Renal cortical epithelial cell (primary cell): ENCODE measurements at places on chromosomes 11 and 22.

GRCh38 chr11:72373163-72373562, 61.2 kb downstream of the CLPB start:
- peak; percentile 9 for DNase-seq

- DNase-seq = peak; percentile 68
Observed at GRCh38 chr11:96299155-96299888, 43.7 kb downstream of the MAML2 start.

DNA sequence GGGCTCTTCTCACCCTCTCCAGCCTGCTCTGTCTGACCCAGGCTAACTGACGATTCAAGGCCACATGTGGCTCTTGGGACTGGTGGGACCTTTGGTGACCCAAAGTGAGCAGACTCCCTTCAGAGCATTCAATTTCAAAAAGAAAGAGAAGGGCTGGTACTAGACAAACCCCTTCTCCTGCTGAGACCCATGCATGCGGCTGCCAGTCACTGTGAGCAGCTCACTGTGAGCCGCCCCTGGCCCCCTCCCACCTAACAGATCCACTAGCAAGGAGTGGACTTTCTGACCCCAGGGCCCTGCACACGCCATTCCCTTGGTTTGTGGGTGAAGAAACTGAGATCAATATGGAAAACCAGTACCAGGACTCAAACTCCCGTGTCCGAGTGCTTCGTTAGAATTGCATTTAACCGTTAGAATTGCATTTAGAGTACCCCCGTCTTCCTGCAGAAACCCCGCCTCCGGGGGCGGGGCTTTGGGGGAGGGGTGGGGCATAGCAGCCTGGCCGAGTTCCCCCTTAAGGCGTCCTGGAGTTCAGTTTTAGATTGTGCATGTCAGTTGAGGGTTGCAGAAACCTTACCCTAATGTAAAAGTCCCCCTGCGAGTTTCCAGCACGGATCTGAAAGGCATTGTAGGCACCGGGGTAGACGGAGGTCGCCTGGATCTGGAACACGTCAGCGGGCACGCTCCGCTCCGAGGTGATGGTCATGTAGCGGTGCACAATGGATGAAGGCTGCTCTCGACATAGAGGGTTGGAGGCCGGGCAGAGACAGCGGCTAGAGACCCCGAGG, 5.1 kb downstream of the EFEMP2 start:
- DNase-seq = no peak

- DNase-seq = no peak
Observed at GRCh38 chr11:13480198-13480597, 15.6 kb downstream of the PTH start.

DNA sequence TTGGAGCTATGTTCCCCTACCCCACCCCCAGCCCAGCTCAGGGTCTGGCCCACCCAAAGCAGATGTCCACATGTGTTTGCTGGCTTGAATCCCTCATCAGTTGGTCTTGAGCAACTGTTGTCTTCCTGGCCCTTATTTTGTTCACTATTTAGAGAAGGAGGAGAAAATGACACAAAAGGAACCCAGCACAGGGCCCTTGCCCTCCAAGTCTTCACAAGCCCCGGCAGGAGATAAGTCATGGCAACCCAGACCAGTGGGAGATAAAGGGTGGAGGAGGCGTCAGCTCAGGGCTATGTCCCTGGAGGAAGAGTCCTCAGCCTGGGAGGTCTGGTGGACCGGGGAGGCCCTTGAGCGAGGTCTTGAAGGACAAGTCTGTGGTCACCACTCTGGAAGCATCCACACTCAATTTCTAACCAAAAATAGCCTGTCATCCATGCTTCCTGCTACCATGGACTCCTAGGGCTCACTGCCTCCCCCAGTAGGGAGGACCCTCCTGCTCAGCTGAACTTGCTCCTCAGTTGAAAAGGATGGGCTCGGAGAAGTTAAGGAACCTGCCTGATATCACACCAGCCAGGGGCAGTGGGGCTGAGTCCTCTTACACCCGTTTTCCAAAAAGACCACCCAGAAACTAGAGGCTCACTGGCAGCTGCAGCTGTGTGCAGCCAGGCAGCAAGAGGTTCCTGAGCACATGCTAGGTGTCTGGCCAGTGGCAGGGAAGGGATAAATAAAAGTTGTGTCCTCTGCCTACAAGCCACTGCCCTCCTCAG, 1.8 kb upstream of the RAB3IL1 start:
- DNase-seq = no peak

- DNase-seq = peak; percentile 67
Observed at GRCh38 chr22:45903355-45904135, 73.4 kb downstream of the WNT7B start.

- DNase-seq = no peak
Observed at GRCh38 chr22:42932857-42933484, 75.9 kb upstream of the ARFGAP3 start.

- DNase-seq = peak; percentile 76
Observed at GRCh38 chr11:66421492-66422205, 814 bp downstream of the NPAS4 start.

DNA sequence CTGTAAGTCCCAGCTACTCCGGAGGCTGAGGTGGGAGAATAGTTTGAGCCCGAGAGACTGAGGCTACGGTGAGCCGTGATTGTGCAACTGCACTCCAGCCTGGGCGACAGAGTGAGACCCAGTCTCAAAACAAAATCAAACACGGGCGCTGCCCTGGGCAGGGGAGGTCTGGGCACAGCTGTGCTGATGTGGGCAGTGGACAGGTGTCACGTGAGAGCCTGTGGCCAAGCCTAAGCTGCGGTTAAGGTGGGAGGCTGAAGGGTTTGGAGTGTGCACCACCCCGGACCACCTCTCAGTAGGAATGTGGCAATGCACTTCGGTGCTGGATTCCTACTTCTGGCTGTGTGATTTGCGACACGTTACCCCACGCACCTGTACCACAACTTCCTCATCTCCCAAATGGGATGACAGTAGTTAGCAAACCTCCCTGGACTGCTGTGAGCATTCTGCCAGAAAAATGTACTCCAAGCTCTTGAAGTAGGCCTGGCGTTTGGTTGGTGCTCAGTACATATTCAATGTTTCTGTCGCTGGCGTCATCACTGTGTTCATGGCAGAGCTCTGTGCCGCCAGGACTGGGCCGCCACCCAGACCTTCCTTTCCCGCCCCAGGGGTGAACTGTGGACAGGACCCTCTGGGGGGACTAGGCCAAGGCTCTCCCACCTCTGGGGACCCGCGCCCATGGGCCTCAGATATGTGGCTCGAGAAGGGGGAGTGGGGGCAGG, 807 bp upstream of the ZNF74 start:
- DNase-seq = no peak

- DNase-seq = no peak
Observed at GRCh38 chr11:14538271-14538925, 18.2 kb upstream of the PSMA1 start.

- no peak for DNase-seq
Observed at GRCh38 chr11:76156971-76157427, 49.3 kb downstream of the WNT11 start.
